ENCODE measurements at places on chromosomes 1 and 21.

DNA sequence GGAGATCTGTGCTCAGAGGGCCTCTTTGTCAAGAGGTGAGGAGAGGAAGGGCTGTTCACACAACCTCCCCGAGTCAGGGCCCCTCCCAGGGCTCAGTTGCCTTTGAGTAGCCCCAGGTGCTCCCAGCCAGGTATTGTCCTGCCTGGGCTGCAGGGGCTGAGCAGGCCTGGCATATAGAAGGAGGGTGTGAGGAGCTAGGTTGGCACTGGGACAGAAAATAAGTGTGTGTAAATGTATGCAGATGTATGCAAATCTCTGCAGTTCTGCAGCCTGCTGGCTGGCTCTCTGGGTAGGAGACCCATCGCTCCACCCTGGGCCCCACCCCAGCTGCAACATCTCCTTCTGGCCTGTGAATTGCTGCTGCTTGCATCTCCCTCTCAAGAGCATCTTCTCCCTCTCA is 52.4 kb downstream of the NAV1 start:
- no peak for DNase-seq

GRCh38 chr1:111174070-111174469 is 26.4 kb downstream of the DENND2D start:
- no peak for DNase-seq

DNA sequence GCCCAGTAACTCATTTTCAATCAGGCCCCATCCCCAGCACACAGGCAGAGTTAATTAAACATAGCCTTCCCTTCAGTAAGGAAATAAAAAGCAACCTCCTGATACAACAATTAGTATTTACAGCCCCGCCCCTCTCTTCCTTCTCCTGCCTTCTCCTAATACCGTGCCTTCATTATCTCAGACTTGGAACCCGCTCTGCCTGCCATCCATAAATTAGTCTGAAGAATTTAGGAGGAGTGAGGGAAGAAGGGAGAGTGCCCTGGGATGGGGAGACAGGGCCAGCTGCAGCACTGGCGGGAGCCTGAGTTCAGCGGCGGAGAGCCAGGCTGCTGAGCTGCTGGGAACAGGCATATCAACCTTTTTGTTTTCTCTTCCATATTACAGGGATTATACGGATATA is 172.8 kb downstream of the ACTL8 start:
- no peak for DNase-seq

GRCh38 chr1:3011631-3012455 is 9.4 kb upstream of the ACTRT2 start:
- DNase-seq: no peak

DNA sequence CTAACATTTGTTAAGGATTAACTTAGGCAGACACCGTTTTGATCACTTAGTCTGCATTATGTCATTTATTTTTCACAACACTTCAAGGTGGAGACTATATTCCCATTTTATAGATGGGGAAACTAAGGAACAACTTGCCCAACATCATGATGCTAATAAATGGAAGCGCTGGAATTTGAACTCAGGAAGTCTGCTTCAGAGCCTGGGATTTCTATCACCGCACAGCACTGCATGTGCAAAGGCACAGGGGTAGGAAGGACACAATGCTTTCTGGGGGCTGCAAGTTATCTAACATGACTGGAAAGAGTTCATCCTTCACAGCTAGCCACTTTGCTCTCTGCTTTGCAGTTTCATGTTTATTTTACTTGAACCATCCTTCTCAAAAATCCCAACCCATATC is 100.5 kb downstream of the UBR4 start:
- no peak for DNase-seq

GRCh38 chr1:166170075-166170474 is 3.3 kb upstream of the FAM78B start:
- DNase-seq: no peak

DNA sequence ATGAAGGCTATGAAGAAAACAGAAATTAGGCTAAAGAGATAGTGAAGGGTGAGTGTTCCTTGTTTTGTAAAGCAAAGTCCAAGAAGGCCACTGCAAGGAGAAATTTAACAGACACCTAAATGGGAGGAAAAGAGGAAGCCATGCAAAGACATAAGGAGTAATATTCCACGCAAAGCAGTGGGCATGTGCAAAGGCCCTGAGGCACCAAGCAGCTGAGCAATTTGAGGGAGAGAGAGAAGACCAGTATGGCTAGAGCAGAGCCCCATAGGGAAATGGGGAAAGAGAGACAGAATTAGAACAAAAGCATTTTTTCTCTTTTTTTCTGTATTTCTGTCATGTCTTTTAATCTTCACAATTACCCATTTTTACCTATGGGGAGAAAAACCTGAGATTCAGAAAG is 154.1 kb downstream of the TPR start:
- DNase-seq: no peak

DNA sequence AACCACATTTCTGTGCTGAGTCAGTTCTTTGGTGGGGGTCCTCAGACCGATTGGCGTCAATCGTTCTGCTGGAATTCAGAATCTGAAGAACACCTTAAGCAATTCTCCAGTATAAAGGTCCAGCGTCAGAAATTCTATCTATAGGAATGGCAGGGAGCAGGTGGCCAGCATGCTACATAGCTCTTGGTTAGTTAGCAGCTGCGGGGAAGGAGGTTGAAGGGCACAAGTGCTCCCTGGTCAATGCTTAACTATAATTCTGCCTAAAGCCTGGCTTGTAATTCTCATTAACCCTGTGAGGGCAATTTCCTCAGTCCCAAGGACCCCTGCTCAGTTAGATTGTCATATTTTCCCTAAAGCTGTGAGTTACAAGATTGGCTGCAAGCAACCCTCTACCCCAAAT is 54.3 kb upstream of the GALNT2 start:
- no peak for DNase-seq

GRCh38 chr1:7404046-7404742 is 366.9 kb upstream of the VAMP3 start:
- DNase-seq: no peak

Measured in CMK (cell line).